ENCODE measurements at places on chromosomes 6 and 20.

DNA sequence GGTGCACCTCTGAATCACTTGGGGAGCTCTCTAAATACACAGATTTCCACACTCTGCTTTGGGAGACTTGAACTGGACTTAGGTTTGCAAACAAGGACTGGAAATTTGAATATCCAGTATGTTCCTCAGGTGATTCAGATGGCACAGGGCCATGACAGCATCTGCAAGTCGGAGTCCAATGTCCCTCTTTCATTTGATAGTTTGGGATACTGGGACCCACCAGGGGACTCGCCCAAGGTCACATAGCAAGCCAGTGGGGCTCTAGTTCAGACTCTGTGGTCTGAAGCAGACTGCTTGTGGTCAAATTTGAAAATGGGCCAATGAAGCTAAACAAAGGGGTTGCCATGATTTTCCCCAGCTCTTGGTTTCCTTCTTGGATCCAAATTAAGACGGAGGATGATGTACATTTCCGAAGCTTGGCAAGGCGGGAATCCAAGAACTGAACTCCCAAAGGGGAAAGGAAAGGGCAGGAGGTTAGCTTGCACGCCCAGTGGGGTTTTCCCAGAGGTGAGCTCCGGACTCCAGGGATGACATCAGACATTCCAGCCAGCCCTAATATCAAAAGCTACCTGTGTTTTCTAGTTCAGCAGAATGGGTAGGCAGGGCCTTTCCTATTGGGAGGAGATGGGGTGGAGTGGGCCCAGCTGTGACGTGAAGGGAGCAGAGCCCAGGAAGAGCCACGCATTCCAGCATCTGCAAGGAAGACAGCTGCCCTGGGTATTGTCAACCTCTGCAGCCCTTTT is 3.4 kb upstream of the SYS1 start:
- DNase-seq, result no peak

DNA sequence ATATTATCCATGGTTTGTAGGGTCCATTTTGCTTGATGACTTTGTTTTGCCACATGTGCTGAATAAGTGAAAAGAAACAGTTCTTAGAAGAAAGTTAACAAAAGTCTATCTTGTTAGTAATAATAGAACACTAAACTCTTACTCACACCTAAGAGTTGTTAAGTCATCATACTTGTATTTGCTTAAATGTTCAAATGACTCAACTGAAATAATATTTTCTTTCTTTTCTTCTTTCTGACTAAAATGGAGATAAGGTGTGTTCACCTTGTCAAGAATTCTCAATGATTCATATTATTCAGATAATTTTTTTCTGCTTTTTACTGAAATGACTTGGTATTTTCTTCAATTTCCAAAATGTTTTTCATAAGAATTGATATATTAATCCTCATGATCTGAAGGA is 327.2 kb downstream of the HTR1B start:
- no peak for DNase-seq

DNA sequence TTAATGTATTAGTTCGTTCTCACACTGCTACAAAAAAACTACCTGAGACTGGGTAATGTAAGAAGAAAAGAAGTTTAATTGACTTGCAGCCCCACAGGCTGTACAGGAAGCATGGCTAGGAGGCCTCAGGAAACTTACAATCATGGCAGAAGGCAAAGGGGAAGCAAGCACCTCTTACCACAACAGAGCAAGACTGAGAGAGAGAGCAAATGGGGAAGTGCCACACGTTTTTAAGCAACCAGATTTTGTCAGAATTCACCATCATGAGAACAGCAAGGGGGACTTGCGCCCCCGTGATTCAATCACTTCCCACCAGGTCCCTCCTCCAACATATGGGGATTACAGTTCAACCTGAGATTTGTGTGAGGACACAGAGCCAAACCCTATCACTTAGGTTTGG is 70.8 kb upstream of the SRSF6 start:
- no peak for DNase-seq

DNA sequence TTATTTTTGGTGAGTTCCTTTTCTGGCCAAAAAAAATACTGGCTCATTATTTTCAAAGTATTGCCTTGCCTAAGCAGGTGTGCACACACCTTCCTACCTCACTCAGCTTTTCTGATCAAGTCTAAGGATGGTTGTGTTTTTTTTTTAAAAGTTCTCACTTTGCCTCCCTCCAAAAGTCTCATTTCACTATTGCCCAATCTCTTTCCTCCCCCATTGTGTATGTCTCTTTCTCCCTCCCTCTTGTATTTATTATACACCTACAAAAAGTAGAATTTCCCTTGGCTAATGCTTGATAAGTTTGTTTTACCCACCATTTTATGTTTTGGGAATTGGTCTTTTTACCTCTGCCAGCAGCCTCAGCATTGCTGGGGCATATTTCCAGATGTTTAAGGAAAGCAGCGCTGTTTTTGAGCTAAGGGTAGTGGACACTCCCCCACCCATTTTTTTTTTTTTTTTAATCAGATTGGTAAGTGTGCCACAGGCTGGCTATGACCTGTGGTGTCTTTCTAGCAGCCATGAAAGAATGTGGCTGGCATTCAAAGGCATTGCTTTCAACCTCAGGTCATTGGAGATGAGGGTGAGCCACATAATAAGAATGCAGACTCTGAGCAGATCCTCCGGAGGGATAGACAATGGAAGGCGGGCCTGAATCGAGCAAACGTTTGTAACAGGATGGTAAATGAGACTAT is 668.6 kb downstream of the UTRN start:
- no peak for DNase-seq

DNA sequence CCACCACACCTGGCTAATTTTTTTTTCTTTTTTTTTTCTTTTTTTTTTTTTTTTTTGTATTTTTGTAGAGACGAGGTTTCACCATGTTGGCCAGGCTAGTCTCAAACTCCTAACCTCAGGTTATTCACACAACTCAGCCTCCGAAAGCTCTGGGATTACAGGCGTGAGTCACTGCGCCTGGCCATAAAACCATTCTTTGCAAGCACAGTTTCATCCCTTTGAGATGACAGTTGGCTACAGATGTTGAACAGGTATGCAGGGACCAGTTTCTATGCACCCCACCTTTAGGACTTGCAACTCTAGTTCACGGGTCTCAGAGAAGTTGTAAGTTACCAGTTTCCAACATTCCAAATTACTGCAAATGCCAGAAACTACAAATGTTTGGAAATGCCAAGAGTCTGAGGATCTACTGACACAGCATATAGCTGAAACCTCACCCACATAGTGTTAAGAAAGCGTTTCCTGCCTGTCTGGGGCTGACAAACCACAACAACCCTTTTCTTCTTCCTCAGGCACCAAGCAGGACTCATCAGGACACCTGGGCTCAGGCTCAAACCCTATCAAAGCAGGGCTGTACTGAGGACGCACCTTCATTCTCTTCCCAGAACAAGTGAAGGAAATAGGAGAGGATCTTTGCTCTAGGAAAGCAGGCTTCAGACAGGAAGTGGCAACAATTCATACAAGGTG is 22.9 kb downstream of the ARHGAP18 start:
- DNase-seq, result peak; percentile 25

- no peak for DNase-seq
Measured at GRCh38 chr6:100322886-100323285, 141.8 kb downstream of the SIM1 start.

DNA sequence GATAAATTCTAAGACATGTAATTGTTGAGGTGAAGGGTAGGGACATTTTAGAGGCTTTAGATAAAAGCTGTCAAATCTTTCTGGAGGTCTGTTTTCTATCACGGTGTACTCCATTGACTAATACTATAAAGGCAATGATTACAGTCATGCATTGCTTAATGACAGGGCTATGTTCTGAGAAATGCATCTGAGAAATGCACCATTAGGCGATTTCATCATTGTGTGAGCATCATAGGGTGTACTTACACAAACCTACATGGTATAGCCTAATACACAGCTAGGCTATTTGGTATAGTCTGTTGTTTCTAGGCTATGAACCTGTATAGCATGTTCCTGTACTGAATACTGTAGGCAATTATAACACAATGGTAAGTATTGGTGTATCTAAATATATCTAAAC is 71.3 kb upstream of the FYN start:
- no peak for DNase-seq

- DNase-seq, result no peak
Measured at GRCh38 chr6:167442245-167442644, 117.4 kb downstream of the TTLL2 start.

- peak; percentile 55 for DNase-seq
Measured at GRCh38 chr6:31079656-31080261, 32.6 kb downstream of the C6orf15 start.

DNA sequence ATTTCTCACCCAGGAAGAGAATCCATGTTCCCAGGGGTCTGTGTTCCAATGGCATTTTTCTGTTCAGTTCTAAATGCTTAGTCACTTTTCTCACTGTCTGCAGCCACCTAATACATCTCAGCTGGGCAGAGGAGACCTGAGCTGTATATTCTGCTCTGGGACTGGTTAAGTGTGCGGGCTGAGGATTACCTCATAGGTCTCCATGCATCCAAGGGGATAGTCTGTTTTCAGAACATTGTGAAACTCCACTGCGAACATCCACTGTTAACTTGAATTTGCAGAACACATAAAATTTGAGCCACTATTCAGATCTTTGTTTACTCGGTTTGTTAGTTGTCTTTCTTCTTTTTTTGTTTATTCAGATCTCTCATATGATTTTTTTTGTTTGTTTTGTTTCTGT is 947.1 kb downstream of the TFAP2A start:
- no peak for DNase-seq

GRCh38 chr20:23139524-23139923 is 53.4 kb upstream of the CD93 start:
- DNase-seq, result no peak

DNA sequence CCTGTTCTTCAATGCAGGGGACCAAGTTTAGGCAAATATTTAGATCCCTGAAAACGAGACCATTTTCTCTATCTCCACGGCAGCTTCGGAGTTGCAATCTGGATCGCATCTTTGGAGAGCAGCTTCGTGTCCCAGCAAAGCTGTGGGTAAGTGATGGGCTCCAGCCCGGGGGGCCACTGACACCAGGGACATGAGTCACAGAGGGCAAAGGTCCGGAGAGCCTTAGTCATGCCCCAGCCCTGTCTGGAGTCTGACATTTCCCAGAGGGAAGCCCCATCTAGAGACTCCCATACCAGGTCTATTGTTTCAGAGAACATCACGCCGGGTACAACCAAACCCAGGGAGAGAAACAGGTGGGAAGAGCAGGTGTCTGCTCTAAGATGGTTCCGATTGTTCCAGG is 95.9 kb downstream of the NFATC2 start:
- no peak for DNase-seq

DNA sequence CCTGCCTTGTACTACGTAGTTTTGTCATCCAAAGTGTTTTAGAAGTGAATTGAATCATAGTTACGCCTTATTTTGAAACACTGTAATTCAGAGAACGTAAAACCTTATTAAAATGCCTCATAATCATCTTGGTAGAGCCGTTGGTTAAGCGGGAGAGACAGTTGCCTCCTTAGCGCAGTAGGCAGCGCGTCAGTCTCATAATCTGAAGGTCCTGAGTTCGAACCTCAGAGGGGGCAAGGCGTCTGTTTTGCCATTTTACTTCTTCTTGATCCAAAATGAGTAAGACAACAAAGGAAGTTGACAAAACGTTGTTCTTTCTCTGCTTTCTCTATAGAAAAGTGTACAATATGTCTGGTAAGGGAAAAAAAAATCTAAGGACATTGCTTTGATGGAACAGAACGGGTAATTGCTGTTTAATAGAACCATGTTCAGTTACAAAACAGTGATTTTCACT is 20.7 kb upstream of the TRIM27 start:
- peak; percentile 72 for DNase-seq

- no peak for DNase-seq
Measured at GRCh38 chr6:14544666-14545065, 427.1 kb downstream of the CD83 start.

- DNase-seq, result no peak
Measured at GRCh38 chr20:18922898-18923297, 109.3 kb downstream of the SCP2D1 start.

GRCh38 chr6:146785001-146785585 is 186.3 kb downstream of the ADGB start:
- no peak for DNase-seq

DNA sequence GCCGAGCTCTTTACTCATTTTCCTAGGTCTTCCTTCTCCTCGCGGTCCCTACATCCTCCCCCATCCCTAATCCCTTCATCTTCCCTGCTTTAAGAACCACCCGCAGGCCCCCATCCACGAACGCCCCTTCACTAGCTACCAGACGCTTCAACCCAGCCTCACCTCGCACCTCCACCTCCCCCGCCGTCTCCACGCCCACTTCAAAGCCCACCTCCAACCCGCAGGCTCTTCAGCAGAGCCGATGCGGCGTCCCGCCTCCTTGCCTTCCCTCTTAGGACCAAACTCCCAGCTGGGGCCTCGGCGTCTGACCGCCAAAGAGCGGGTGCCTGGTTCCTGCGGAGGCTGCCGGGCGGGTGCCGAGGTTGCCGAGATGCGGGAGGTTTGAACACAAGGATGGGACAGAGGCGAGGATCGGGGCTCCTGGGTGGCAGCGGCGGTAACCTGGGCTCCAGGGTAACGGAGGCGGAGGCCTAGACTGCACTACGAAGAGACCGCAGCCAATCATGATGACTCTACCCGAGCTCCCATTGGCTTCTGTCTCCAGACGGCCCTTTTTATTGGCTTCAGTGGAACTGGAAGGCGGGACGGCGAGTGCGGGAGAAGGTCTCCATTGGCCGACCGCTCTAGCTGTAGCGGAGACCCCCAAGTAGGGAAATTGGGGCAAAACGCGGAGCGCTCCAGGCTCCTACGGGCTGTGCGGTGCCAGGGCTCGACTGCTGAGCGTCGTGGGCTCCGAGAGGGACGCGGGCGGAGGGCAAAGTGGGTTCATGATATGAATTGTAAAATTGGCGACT is at the start of gene LCA5:
Gene LCA5 (minus strand): TSS at position 477 of the 794 bp plus-strand sequence. CDS start 18,536 bp downstream, outside the sequence.
- DNase-seq, result peak; percentile 69

- DNase-seq, result no peak
Measured at GRCh38 chr6:56259234-56260077, 12.1 kb upstream of the COL21A1 start.

- DNase-seq, result no peak
Measured at GRCh38 chr6:42051268-42051653, 937 bp downstream of the TAF8 start.

DNA sequence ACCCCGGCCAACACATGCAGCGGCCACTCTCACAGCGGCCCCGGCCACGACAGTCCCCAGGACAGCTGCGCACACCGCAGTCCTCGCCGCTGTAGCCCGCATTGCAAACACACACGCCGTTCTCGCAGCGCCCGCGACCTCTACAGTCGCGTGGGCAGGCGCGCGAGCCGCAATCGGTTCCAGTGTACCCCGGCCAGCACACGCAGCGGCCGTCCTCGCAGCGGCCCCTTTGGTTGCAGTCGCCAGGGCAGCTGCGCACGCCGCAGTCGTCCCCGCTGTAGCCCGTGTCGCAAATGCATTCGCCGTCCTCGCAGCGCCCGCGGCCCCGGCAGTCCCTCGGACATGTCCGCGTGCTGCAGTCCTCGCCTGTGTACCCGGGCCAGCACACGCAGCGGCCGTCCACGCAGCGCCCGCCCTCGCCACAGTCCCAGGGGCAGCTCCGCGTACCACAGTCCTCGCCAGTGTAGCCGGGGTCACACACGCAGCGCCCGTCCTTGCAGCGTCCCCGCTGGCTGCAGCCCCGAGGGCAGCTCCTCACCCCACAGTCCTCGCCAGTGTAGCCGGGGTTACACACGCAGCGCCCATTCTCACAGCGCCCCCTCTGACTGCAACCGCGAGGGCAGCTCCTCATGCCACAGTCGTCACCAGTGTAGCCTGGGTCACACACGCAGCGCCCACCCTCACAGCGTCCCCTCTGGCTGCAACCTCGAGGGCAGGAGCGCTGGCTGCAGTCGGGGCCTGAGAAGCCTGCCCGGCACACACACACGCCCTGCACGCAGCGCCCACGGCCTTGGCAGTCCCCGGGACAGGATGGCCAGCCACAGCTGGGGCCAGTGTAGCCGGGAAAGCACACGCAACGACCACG is 12.5 kb downstream of the TNXB start:
- no peak for DNase-seq
